ENCODE measurements at places on chromosomes 11 and 22.

GRCh38 chr11:12050470-12051286 is 42.3 kb upstream of the DKK3 start:
- no peak for DNase-seq

- no peak for DNase-seq
These were observed 67.9 kb downstream of the KCNQ1 start for GRCh38 chr11:2512431-2513407.

- no peak for DNase-seq
These were observed 24.9 kb downstream of the PTDSS2 start for GRCh38 chr11:474914-475506.

GRCh38 chr11:71255800-71256479 is 3.6 kb upstream of the SHANK2 start:
- DNase-seq: no peak

DNA sequence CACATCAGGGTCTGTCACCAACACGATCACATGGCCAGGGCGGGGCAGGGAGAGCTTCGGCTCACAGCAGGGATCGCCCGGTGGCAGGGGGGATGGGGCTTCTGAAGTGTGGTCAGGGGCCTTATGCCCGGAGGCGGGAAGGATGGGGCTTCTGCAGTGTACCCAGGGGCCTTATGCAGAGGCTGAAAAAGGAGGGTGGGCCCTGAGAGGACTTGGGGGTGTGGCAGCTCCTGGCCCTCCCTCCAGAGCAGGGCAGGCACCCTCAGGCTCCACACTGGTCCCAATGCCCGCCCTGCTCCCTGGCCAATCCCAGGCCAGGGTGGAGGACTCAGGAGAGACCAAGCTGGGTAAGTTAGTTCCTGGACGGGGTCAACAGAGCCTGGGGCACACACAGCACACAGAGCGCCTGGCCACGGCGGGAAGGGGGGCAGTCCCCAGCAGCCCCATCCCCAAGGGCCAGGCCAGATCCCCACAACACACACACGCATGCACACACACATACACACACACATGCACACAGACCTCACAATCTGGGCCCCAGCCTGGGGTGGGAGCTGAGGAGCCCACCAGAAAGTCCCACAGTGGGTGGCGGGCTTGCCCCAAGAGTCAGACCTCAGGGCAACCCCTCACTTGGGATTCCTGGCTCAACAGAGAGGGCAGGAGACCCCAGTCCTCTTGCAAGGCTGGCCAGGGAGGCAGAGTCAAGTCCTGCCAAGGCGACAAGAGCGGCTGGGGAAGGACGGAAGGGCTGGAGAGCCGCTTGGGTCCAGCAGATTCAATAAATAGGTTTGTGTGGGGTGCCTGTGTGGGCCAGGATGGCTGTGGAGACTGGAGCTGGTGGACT is 1.1 kb upstream of the CEND1 start:
- DNase-seq: no peak

- no peak for DNase-seq
These were observed 161.9 kb downstream of the MSANTD4 start for GRCh38 chr11:105860105-105860504.
